ENCODE measurements at places on chromosomes 13 and 19.
A peak's percentile ranks its signal among the peaks of the same experiment; 100 is the strongest.

GRCh38 chr19:1397838-1398237 lies 3.5 kb downstream of the GAMT start:
- no peak for DNase-seq

DNA sequence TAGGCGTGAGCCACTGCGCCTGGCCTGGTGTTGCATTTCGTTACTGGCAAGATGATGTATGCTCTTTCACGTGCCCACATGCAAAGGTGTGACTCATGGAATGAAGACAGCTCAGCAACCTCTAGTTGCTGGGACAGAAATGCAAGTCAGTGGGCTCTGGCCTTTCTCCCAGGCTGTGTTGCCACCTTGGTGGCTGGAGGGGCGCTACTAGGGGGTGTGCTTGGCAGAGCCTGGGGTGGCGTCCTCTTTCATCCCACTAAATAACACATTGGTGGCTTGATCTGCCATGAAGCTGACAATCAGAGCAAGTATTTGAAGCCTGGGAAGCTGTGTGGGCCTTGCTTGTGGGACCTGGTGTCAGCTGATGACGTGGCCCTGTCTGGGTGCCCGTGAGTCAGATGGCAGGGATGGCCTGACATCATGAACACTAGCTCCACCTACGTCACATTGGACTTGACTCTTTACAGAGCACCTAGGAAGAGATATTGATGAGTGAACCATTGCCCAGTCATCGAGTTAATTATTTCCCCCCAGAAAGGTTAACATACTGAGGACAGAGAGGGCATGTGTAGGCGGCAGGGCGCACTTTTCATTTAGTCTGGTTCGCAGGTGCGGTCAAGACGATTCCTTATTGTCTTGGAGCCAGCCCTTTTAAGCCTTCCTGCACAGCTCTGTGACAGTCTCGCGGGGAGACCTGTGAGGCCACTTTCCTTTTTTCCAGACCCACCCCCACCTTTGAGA lies 154.2 kb downstream of the TM9SF2 start:
- peak; percentile 93 for DNase-seq

- DNase-seq, result no peak
These were observed 55.4 kb downstream of the KCTD12 start for GRCh38 chr13:76830805-76831204.

GRCh38 chr19:58154679-58155648 lies 4.4 kb upstream of the ZNF329 start:
- peak; percentile 97 for DNase-seq

- peak; percentile 56 for DNase-seq
These were observed 14.6 kb downstream of the FAM187B start for GRCh38 chr19:35213663-35214632.

DNA sequence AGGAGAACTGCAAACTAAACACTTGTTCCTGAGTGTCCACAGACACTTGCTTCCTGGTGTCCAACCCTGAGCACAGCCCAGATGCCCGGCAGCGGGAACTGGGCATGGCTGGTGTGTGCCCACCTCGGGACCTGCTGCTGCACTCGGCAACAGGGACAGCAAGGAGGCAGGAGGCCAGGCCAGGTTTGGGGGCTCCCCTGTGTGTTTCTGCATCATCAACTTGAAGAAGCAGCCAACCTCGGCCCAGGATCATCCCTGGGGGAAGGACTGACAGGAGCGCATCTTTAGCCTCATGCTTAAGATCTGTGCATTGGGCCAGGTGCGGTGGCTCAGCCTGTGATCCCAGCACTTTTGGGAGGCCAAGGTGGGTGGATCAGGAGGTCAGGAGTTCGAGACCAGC lies 35.1 kb upstream of the LDLR start:
- DNase-seq, result no peak

DNA sequence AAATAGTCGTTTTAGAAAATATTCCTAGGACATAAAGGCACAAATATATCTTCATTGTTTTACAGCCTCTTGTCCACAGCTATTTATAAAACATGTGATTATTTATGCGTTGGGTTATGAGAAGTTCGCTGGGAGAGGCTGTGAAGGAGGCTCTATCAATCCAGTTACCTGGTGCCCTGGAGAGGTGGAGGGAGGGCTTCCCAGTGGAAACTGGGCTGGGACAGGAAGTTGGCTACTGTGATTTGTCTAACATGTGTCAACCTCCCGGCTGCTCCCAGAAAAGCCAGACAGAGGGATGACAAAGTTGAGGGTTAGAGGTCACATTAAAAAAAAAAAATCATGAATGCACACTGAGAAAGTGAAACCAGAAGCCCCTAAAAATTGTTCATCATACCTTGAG lies 346.5 kb downstream of the ZNF536 start:
- peak; percentile 62 for DNase-seq

- DNase-seq, result no peak
These were observed 10.2 kb downstream of the NFKBID start for GRCh38 chr19:35890113-35890650.
